Naive thymus-derived CD8-positive, alpha-beta T cell (primary cell): ENCODE measurements at places on chromosomes 5 and 9. TPM values are rescaled to one million over a fixed set of nuclear protein-coding genes. Genes with fewer than 3 reads are reported as not detected.

Gene ARL14EPL
- total RNA-seq = not detected

Gene LOX
- total RNA-seq = not detected

Gene RIGI
- total RNA-seq = 22.6 TPM

Gene CARTPT
- not detected for total RNA-seq

Gene RBM22
- 103 TPM for total RNA-seq

Gene SLC36A2
- total RNA-seq = not detected

Gene APBA1
- total RNA-seq = 1.2 TPM

Gene SPATA31C1
- total RNA-seq = not detected

Gene TRUB2
- 20.7 TPM for total RNA-seq

Gene FOXD4L4
- total RNA-seq = 0.44 TPM

Gene PCDHGA12
- total RNA-seq = 0.22 TPM

DNA sequence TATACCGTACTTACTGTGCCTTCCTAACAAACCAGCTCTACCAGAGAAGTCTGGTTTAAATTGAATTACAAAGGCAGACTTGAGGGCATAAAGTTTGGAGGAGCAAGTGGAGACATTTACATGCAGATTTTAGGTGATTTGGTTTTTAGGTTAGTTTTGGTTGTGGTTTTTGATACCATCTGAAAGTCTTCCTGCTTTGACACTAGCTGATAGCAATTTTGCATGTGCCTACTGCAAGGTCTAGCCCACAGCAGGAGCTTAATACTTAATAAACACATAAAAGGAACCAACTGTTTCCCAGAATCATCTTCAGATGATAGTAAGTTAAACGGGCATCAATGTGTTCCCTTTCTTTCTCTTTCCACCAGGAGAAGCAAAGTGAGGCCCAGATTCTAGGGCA is 3.4 kb upstream of the ESM1 start:
- no peaks in the 10 kb centered on the region for H3K36me3 ChIP-seq
- no peak overlapping the region for H3K27ac ChIP-seq
- peaks cover 11% of the 10 kb centered on the region for H3K27me3 ChIP-seq
- DNase-seq = no peak
- no peak overlapping the region for H3K4me3 ChIP-seq

GRCh38 chr9:131446276-131446675 is 52.4 kb downstream of the PRRC2B start:
- peaks cover 98% of the 10 kb centered on the region for H3K36me3 ChIP-seq
- DNase-seq = no peak
- no peak overlapping the region for H3K27ac ChIP-seq
- H3K27me3 ChIP-seq = no peaks in the 10 kb centered on the region

GRCh38 chr9:37144762-37145161 is 24.4 kb downstream of the ZCCHC7 start:
- H3K27ac ChIP-seq = peak overlapping the region; percentile 54
- H3K36me3 ChIP-seq = peaks cover 18% of the 10 kb centered on the region
- no peak for DNase-seq
- peaks cover 72% of the 10 kb centered on the region for H3K4me1 ChIP-seq
- no peaks in the 10 kb centered on the region for H3K27me3 ChIP-seq

DNA sequence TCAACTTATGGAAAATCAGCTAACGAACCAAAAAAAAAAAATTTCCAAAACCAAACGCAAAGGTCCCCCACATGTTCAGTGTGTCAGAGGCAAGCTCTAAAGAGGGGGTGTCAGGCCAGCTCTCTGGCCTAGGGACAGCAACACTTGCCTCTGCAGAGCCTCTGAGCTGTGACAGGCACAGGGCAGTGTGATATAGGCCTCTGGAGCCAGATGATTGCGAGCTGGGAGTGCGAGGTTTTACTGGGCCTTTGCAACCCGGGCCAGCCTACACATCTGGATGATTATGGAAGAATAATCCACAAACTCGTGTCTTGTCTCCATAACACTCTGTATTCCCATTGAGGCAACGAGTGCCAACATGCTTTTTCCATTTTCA is 67.7 kb upstream of the STC2 start:
- H3K27ac ChIP-seq = no peak overlapping the region
- peaks cover 6% of the 10 kb centered on the region for H3K27me3 ChIP-seq
- H3K4me1 ChIP-seq = no peaks in the 10 kb centered on the region
- peaks cover under 1% of the 10 kb centered on the region for H3K36me3 ChIP-seq
- no peak overlapping the region for H3K4me3 ChIP-seq
- DNase-seq = no peak

- peaks cover 4% of the 10 kb centered on the region for H3K27me3 ChIP-seq
- H3K27ac ChIP-seq = no peak overlapping the region
- H3K36me3 ChIP-seq = no peaks in the 10 kb centered on the region
- H3K4me1 ChIP-seq = no peaks in the 10 kb centered on the region
- DNase-seq = no peak
Measured at GRCh38 chr9:100679834-100680233, 102.0 kb downstream of the CAVIN4 start.

DNA sequence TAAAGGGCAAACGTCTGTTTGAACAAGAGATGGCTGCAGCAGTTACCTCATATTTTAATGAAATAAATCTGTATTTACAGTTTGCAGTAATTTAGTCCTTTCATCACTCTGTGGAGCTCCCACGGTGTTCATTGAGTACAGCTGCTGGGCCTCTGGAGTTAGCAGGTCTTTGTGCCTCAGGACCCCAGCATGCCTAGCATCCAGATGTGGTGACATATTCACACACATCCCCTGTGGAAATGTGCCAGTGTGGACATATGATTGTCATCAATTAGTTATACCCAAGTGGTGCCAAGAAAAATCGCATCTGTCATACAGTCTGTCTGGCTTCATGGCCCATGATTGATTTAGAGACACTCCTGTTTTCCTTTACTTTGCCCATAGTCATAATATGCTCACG is 77.3 kb downstream of the NNT start:
- no peak overlapping the region for H3K4me3 ChIP-seq
- no peaks in the 10 kb centered on the region for H3K27me3 ChIP-seq
- H3K4me1 ChIP-seq = peaks cover 4% of the 10 kb centered on the region
- DNase-seq = no peak

GRCh38 chr5:85476617-85477016 is 1091.9 kb upstream of the EDIL3 start:
- no peak overlapping the region for H3K27ac ChIP-seq
- no peak for DNase-seq
- no peaks in the 10 kb centered on the region for H3K36me3 ChIP-seq
- no peak overlapping the region for H3K4me3 ChIP-seq

DNA sequence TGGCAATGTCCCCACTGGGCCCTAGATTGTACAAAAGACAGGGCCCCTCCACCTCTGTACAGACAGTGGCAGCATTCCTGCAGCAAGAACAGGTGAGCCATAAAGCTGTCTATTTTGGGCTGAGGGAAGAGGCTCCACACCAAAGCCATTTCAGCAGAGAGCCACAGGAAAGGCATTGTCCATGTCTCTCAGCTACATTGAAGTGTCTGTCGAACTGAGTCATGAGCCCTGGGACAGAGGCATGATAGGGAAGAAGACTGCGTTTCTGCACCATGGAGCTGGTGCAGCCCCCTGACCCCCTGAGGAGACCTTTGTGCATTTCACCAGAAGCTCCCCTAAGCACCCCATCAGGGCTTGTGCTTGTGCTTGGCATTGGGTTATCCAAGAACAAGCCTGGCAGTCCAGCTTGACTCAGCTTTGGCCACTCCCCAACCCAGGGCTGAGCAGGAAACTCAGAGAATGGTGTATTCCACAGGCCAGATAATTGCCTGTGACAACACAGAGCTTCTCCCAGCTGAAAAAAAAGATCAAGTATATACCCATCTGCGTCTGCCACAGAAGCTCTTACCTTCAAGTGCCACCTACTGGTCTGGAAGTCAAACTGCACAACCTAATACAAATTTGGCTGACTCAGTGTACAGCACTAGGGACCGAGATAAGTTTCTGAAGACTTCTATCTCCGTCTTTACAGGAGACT is 5.9 kb upstream of the FRMD3 start:
- no peak overlapping the region for H3K4me3 ChIP-seq
- H3K27ac ChIP-seq = no peak overlapping the region
- H3K4me1 ChIP-seq = peaks cover 1% of the 10 kb centered on the region
- H3K36me3 ChIP-seq = peaks cover 18% of the 10 kb centered on the region
- no peak for DNase-seq

DNA sequence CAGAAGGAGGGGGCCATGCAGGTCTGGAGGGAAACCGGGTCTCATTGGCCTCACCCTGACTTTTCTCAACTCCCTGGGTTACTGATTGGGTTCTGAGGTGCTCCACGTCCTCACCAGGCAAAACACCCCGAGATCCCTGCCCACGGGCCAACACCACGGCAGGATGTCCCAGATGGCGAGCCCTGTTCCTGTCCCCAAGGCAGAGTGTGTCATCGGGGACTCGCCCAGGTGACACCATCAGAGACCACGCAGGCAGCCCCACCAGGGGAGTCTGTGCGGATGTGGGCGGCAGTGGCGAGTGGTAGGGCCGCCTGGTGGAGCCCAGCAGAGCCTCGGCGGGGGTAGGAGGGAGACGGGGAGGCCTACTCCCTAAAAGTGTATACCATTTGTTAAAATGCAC is 59.0 kb upstream of the UBAC1 start:
- no peaks in the 10 kb centered on the region for H3K27me3 ChIP-seq
- peaks cover 7% of the 10 kb centered on the region for H3K4me1 ChIP-seq
- DNase-seq = no peak
- H3K4me3 ChIP-seq = no peak overlapping the region

- DNase-seq = no peak
- no peak overlapping the region for H3K4me3 ChIP-seq
- H3K4me1 ChIP-seq = no peaks in the 10 kb centered on the region
Measured at GRCh38 chr5:101955891-101956290, 340.2 kb downstream of the SLCO4C1 start.

DNA sequence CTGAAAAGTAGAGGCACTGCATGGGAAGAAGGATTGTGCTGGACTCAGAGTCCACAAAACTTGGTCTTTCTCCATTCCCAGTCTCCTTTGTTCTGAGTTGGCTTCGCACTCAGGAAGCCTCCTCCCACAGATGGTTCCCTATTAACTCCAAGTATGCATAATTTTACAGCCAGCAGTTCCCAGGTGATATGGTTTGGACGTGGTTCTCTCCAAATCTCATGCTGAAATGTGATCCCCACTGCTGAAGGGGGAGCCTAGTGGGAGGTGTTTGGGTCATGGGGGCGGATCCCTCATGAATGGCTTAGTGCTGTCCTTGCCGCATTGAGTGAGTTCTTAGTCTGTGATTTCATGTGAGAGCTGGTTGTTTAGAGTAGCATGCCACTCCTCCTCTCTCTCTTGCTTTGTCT is 86.6 kb downstream of the FEM1C start:
- H3K27me3 ChIP-seq = peaks cover 19% of the 10 kb centered on the region
- no peak overlapping the region for H3K4me3 ChIP-seq
- no peaks in the 10 kb centered on the region for H3K4me1 ChIP-seq
- no peak overlapping the region for H3K27ac ChIP-seq
- no peaks in the 10 kb centered on the region for H3K36me3 ChIP-seq

DNA sequence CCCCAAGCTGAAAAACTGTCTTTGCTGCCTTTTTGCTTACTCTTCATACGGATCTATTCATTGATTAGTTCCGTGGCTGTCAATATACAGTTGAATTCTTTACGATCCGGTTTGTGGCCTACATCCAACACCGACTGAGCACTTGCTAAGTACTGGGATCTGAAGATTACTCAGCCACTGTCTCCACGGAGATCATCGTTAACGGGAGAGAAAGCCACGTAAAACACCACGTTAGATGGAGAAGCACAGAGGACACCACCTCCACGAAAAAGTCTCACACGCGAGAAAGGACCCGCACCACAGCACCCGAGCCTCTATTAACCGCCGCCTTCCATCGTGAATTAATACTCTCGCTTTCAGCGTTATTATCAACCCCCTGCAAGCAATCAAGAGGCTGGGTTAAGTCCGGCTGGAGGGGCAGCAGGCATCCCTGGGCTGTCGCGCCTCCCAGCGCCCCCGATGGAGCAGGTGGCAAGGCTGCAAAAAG is 650 bp downstream of the ELP1 start:
- peak overlapping the region; percentile 98 for H3K4me3 ChIP-seq
- H3K36me3 ChIP-seq = no peaks in the 10 kb centered on the region
- H3K4me1 ChIP-seq = peaks cover 49% of the 10 kb centered on the region
- no peaks in the 10 kb centered on the region for H3K27me3 ChIP-seq
